ENCODE measurements at places on chromosomes 6 and 20.
A peak's percentile ranks its signal among the peaks of the same experiment; 100 is the strongest.

DNA sequence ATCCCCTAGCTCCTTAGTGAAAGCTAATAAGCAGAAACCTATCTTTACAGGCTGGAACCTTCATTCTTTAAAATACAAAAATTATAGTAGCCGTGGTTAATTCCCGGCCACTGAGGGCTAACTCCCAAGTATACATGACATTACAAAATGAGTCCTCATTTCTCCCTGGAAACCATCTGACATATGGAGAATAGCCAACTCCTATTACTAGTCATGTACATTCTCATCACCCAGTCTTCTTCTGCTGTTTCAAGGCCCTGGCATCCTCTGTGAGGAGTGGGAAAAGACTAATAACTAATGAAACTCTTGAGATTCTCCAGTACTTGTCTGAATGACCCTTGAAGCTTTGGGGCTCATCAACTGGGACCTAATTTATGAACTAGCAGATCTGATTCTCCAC, 30.2 kb downstream of the CSNK2A1 start:
- peak; percentile 45 for DNase-seq

DNA sequence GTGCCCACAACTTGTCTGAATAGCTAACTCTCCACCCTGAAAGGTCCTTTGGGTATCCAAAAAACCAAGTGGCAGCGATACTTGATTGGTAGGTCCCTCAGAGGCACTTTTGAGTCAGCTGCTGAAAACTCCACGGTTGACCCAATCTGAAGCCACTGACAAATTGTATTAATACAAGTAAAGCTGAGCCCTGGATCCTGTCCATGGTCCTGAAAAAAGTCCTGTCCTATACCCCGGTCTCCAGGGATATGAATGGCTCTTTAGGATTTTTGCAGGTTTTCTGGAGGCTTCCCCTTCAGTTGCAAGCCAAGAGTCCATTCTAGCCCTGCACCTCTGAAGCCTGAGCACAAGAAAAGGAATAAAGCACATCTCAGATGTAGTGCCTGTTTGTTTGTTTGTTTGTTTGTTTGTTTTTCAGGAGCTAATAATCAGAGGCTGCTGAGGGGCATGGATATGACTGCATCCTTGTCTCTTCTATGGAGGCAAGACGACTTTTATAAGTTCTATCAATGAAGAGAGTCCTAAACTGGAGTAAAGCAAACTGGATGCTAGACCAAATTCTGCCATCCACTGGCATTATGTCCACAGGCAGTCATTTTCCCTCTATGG, 1.7 kb upstream of the SLC12A5 start:
- DNase-seq = no peak

DNA sequence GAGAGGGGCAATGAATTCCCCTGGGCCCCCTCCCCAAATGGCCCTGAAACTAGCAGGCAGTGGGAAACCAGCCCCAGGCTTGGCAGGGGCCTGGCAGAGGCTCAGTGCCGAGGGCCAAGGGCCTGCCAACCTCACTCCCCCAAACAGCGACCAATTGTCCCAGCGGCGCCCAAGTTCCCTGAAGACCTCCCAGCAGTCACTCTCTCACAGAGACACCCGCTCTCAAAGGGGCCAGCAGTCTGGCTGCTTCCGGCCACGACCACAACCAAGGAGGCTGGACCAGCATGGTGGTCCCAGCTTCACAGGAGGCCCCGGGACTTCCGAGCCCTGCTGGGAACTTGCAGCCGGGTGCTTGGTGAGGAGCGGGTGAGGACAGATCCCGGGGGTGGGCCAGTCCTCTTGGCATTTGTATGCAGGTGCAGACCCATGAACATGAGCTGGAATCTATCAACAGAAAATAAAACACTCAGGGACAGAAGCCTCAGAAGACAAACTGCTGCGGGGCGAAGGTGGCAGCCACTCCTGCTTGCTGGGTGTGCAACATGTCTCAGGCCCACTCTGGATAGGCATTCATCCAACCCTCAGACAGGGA, 17.5 kb upstream of the SIRPA start:
- no peak for DNase-seq

DNA sequence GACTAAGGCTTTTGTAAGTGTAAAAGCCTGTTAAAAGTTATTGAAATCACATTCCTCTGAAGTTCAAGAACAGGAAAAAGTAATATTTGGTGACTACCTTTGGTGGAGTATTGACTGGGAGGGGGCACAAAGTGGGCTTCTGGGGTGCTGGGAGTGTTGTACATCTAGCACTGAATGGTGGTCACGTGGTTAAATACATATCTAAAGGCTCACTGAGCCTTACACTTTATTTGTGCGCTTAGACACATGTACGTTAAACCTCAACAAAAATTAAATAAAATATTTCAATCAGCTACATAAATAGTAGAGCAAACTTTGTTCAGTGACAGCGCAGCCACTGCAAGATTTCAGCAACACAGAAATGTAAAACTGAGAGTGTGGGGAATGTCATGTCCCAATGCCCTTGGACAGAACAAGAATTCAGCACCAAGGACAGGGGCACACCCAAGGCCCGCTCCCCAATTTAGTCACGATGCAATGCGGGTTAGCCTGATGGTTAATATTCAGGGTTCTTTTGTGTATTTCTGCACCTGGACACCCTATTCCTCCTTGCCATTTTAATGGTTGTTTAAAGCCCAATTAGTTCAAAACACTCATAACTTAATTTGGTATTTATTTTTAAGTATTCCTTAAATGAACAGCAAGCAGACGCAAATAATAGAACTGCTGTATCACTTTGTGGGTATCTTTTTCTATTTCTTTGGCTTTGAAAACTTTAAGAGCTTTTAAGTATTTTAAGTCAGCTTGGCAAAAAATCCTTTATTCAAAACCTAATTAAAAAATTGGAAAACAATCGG, 37.4 kb downstream of the ANGPT4 start:
- no peak for DNase-seq

- no peak for DNase-seq
Observed at GRCh38 chr6:124991764-124992295, 29.6 kb downstream of the RNF217 start.

- no peak for DNase-seq
Observed at GRCh38 chr6:122079916-122080315, 319.5 kb upstream of the HSF2 start.

Measured in G401 (cell line).